ENCODE measurements at places on chromosomes 4 and X.

GRCh38 chrX:23904096-23904495, 3.6 kb downstream of the APOO start:
- DNase-seq: no peak

GRCh38 chr4:108052558-108053120, 63.0 kb downstream of the HADH start:
- no peak for DNase-seq

DNA sequence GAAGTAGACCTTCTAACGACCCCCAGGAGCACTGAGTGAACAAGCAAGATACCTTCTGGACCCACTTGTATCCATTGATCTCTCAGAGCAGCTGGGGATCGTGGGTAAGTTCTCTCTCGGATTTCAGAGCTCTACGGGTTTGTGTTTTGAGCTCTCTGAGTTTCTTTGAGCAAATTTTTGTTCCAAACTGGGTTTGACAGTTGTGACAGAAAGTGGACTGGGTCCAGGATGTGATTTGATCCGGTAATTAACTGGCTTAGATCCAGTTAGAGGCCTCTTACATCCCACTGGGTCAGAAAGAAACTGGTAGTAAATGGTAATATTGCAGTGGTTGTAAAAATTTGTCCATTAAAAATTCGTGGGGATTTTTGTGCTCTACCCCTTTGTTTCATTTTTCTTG, 459.2 kb downstream of the INPP4B start:
- no peak for DNase-seq

GRCh38 chr4:140702096-140702757, 54.0 kb downstream of the TBC1D9 start:
- DNase-seq: no peak

- DNase-seq: no peak
Measured at GRCh38 chr4:36716874-36717273, 435.5 kb downstream of the DTHD1 start.

DNA sequence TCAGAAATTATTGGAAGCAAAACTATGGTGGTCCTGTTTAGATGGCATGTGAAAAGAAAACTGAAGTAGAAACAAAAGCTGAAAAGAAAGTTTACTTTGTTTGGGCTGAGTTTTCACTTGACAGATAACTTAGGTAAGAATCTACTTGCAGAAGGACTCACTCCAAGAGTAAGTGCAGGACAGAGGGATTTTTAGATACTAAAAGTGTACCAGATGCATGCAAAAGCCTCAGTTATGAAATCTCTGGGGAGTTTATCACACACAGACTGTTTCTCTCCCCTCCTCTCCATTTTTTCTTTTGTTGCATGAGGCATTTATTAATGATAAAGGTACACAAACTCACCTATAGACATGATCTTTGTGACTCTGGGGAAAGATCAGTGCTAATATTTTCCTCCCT, 127.5 kb upstream of the GIMD1 start:
- no peak for DNase-seq

- DNase-seq: no peak
Measured at GRCh38 chrX:67619253-67619652, 75.4 kb downstream of the AR start.

GRCh38 chr4:139806929-139807328, 141.3 kb downstream of the MGST2 start:
- DNase-seq: no peak

DNA sequence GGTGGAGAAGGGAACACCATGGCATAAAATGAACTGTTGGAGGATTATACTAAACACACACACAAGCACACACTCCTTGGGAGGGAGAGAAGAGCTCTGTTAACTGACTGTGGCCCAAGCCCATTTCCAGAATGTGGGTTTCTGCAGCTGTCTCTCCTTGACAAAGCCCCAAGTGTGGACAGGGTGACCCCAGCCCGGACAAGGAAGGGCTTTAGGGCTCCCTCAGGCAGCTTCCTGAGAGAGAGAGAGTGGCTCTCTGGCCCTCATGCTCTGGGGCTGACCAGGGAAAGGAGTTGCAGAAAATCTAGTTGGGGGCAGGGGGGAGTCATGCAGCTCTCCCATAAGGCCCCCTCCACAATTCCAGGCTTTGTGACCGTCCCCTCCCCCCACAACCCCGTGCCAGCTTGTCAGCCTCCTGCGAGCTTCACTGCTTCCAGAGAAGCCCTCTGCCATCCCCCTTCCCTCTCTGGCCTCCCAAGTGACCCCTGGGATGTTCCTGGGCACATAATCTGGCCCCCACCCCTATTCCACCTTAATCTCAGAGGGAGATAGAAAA, 590 bp downstream of the ARHGEF9 start:
- no peak for DNase-seq

DNA sequence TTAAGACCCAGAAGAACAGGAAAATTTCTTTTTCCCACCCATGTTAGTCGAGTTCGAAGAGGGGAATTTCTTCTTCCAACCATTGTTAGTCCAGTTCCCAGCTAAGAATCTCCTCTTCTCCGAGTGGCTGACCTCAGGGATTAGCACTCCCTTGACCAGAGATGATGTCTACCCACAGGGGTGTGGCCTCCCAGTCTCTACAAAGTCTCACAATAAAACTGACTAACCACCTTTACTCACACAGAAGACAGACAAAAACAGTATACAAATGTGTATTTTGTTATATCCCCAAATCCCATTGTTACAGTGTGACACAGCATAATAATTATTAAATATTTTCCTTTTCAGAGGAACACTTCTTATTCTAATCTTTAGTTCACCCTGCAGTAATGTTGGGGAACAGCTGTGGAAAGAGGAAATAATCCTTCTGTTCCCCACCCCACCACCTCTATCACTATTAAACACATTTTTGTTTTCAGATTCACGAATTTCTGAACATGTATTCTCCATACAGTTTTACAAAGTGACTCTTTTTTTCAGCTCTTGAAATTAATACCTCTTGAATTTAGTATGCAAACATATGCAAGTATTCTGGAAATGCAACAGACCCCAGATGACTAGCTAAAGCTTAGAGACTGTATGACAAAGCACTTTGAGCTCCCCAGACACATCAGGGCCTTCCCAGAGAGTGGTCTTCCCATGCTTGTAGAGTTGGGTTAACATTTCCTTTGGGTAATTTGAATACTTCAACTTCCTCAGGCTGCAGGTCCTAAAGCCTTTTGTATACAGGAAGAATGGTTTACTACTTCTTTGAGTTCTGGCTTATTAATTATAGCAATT, 62.5 kb upstream of the NFKB1 start:
- no peak for DNase-seq

GRCh38 chrX:119757979-119758730, at the start of gene SOWAHD:
Gene SOWAHD (plus strand): TSS chrX:119758588. CDS start chrX:119758668, 80 bp downstream.
- no peak for DNase-seq

- DNase-seq: no peak
Measured at GRCh38 chr4:74570095-74570494, 125.2 kb downstream of the AREG start.

GRCh38 chr4:128483816-128484215, 196.2 kb upstream of the PGRMC2 start:
- DNase-seq: no peak

DNA sequence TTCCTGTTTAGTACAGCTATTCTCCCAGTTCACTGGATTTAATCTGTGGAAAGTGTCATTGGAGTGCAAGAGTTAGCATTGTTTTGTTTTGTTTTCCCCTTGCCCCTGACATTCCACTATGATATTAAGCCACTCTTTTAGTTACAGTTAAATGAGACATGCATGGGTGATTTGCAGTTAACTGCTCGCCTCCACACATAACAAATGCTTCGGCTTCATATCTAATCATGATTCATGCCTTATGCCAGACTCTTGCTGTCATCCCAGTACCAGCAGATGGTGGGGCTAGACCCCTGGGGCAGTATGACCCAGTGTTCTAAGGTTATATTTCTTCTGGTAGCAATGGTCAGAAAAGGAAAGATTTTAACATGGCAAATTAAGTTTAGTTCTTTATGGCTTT, 80.1 kb downstream of the RAP1GDS1 start:
- no peak for DNase-seq

DNA sequence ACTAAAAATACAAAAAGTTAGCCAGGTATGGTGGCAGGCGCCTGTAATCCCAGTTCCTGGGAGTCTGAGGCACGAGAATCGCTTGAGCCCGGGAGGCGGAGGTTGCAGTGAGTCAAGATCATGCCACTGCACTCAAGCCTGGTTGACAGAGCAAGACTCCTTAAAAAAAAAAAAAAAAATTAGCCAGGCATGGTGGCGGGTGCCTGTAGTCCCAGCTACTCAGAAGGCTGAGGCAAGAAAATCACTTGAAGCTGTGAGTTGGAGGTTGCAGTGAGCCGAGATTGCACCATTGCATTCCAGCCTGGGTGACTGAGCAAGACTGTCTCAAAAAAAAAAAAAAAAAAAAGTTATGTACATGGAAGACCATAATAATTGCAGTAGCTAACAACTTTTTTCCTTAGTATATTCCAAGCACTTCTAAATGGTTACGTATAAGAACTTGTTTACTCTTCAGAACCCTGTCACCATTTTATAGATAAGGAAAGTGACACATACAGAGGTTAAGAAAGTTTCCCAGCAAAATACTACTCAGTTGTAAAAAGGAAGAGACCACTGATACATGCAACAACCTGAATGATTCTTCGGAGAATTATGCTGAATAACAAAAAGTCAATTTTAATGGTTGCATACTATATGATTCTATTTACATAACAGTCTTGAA, 24.5 kb downstream of the RUFY3 start:
- DNase-seq: no peak

GRCh38 chr4:159966746-159967145, 863.9 kb downstream of the RAPGEF2 start:
- DNase-seq: no peak

- DNase-seq: no peak
Measured at GRCh38 chrX:74431797-74432196, 10.5 kb downstream of the SLC16A2 start.

DNA sequence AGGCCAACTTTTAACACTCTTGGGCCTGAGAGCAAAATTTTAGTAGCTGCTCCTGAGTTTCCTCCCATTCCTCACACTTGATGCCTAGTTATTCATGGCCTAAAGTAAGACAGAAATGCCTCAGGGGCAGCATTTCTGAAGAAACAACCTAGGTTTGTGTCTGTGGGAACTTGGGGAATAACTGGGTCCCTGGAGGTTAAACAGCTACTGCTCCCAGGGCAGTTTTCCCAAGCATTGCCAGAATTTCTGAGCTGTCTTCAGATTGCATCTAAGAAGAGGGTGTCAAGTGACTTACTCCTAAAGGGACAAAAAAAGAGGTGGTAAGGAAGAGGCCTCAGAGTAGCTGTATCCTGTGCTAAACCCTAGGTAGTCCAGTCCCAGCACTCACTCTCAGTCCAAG, 130.8 kb upstream of the ACSL4 start:
- no peak for DNase-seq

- no peak for DNase-seq
Measured at GRCh38 chr4:127586922-127587571, 45.7 kb upstream of the INTU start.

- no peak for DNase-seq
Measured at GRCh38 chrX:70434914-70435586, 9.6 kb upstream of the DLG3 start.

- no peak for DNase-seq
Measured at GRCh38 chr4:16897991-16898827, at the start of gene LDB2. Gene LDB2 (minus strand): TSS chr4:16898645.

GRCh38 chr4:3324093-3324815, 31.4 kb downstream of the RGS12 start:
- no peak for DNase-seq

- DNase-seq: no peak
Measured at GRCh38 chrX:31199056-31199839, 127.4 kb upstream of the FTHL17 start.
